ENCODE measurements at places on chromosomes 7 and 10. TPM values are rescaled to one million over a fixed set of nuclear protein-coding genes. Genes with fewer than 3 reads are reported as not detected.

The PLEKHS1 gene
- not detected for total RNA-seq

DNA sequence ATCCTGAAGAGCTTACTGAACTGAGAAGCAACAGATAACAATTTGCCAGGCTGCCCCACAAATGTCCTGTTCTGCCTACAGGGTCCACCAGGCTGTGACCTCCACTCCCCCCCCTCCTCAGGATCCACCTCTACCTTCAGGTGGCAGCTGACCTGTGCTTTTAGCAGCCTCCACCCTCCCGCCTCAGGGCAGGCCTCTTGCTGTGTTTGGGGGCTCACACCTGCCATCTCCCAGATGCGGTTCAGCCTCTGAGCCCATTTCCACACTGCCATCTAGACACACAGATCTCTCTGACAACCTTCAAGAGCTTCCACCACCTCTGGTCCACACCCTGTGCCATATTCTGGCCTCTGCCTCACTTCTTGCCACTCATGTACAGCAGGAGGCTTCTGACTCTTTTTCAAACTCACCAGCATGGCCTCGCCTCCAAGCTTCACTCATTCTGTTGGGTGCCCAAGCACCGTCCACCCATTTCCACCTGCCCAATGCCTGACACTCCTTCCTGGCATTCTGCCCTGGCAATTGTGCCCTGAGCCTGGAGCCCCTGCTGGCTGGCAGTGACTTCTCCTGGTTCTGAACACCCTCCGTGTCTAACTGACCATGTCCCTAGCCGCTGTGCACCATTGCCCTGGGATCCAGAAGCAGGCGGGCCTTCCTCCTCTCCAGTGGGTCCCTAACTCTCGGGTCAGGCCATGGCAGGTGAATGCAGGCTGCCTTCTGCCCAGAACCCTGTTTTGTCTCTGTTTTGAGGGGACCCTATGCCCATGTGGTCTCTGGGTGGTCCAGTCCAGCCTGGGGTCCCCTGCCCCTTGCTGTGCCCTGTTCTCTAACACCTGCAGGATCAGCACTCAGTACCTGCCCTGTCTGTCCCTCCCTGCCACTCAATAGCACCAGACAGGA is 18.5 kb downstream of the TMEM72 start:
- no peak for DNase-seq

- DNase-seq = no peak
These were observed 10.5 kb downstream of the ARHGAP22 start for GRCh38 chr10:48594371-48594770.

GRCh38 chr10:2620827-2621521 is 446.4 kb upstream of the PFKP start:
- DNase-seq = no peak

The CPXM2 gene
- not detected for total RNA-seq

The BLOC1S2 gene
- 48.6 TPM for total RNA-seq

The EN2 gene
- not detected for total RNA-seq

DNA sequence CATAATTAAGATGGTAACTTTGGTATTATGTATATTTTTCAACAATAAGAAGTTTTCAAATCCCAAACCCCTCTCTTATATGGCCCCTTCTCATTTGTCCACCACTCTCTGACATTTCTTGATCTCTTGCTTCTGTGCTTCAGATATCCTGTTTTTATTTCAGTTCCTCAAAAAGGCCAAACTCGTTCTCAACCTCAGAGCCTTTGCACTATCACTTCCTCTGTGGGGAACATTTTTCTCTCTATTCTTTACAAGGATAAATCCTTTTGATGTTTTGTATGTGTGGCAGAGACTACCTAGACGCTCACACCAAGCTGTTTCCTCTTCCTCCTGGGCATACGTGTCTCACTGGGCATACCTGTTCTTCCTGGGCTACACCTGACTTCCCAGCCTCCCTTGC is 54.2 kb upstream of the FRMD4A start:
- no peak for DNase-seq

DNA sequence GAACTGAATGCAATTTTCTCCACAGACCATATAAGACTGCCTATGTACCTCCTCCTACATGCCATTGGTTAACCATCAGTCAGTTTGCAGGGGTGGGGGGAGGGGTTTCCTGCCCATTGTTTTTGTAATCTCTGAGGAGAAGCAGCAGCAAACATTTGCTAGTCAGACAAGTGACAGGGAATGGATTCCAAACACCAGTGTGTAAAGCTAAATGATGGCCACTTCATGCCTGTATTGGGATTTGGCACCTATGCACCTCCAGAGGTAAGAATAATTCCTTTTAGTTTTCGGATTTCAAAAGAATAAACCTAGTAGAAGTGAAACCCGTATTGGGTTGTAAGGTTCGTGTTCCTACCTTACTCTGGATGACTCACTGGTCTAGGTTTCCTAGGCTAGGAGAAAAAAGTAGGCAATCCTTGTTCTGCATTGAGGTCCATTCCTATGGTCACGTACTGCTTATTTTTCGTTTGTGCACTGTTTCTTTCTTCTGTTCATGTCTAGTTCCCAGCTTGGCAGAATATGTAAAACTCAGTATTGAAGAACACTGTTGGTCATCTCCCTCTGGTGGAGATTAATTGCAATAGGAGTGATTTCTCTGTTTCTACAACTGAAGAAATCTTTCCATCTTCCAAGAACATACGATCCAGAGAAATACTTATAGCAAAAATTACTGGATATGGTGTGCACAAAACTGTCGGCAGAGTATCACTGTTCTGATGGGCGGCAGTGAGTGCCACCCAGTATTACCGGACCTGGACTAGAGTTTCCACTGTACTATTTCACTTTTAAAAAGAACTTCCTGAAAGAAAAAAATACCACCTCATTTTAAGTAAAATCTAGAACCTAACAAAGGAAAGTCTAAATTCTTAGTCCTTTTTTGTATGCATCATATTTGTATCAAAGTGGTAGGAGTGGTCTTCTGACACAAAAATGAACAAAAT is at the start of gene AKR1C3:
Gene AKR1C3, plus strand, starts transcription at position 150 of the 941 bp plus-strand sequence. Its CDS starts 31 bp downstream, at position 181.
- DNase-seq = no peak

The APBB1IP gene
- total RNA-seq = 64.8 TPM

All from activated CD8-positive, alpha-beta T cell treated with anti-CD3 and anti-CD28 coated beads for 36 hours (primary cell).